ENCODE measurements at places on chromosomes 5 and 9.

- no peak for DNase-seq
These were observed 61.0 kb downstream of the APBA1 start for GRCh38 chr9:69611221-69611620.

DNA sequence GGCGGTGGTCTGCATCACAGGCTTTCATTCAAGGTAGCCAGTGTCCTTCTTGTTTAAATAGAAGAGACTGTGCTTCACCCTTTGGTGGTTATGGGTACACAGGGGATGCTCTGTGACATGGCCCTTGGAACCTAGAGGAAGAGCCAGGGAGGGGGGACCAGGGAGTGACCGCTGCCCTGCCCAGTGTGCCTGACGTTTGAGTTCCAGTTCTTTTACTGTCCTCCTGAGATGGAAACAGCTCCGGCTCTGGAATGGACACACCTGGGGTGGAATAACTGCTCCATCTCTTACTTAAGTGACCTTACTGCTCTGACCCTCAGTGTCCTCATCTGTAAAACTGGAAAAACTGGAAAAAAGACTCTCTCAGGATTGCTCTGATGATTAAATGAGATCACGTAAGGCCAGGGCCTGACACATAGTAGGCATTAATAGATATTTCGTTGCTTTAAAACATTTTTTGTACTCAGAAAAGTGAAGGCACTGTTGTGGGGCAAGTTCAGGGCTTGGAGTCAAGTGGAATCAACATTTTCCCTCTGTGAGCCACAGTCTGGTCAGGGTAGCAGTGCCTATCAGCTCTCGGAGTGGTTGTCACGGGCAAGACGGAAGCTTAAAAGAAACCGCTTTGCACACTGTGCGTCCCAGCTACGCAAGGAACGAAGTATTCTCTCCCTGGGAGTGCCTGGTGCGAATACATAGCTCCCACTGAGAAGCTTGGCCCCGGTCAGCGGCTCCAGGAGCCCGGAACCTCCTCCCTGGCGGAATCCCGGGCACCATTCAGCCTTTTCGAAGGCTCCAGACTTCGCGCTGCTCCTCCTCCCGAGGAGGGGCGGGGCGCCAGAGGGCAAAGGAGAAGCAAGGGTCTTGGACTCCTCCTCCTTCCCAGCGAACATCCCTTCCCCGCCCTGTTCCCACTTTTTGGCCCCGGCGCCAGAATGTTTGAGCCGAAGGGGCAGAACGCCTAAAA lies 5.8 kb downstream of the POU4F3 start:
- DNase-seq = no peak

GRCh38 chr5:149424371-149425315 lies 45.6 kb upstream of the IL17B start:
- DNase-seq = no peak

- DNase-seq = no peak
These were observed 59.8 kb upstream of the BARX1 start for GRCh38 chr9:94014920-94015319.

- no peak for DNase-seq
These were observed 29.2 kb upstream of the RXRA start for GRCh38 chr9:134297083-134297410.

DNA sequence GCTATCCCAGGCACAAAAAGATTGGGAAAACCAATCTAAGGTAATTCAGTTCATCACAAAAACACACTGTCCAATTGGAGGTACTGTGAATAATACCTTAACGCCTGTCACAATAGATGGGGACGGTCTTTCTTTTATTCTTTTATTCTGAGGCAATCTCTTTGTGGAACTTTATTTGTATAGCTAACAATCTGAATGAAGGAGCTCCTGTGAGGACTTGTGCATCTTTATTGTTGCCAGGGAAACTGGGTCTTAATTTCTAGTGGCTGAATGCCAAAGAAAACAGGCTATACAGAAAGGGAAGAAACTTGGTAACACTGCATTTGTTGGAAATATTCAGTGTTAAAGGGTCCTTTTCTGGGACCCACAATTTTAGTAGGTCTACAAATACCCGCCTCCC lies 546.9 kb upstream of the C9orf72 start:
- DNase-seq = no peak

DNA sequence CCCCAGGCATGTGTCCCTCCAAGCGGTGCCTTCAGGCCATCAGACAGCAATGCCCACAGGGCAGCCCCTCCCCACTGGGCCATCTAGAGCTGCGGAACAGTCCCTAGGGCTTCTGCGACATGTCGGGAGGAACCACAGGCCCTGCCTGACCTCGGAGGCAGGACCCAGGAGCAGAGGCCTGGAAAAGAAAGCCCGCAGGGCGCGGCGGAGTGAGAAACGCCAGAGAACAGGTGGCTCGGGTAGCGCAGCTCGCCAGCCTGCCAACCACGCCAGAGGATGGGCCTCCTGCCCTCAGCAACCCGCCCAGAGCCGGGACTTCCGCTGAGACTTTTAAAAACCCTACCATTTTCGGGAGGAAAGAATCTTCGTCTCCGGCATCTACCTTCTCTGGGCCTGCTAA lies 715 bp downstream of the LCN8 start:
- DNase-seq = no peak

GRCh38 chr5:40551496-40552491 lies 127.9 kb upstream of the PTGER4 start:
- no peak for DNase-seq

DNA sequence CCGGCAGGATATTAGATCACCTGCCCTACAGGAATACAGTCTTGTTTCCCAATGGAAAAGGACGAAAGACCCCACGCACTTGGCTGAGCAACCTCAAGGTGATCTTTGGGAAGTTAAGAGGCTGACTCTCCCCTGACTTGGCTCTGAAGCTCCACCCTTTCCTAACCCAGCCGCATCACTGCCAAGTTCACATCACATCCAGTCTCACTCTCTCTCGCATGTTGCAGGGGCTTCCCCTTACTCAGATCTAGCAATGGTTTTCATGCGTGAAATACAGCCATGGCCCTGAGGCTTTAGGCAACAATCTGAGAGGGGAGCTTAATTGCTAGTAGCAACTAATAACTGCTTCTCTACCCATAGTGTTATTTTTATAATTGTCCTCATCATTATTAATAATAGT lies 211.6 kb downstream of the DOCK8 start:
- peak; percentile 0 for DNase-seq
